ENCODE measurements at places on chromosomes 6 and 20. TPM values are rescaled to one million over a fixed set of nuclear protein-coding genes. Genes with fewer than 3 reads are reported as not detected.
A peak's percentile ranks its signal among the peaks of the same experiment; 100 is the strongest.

The SOBP gene
- under 0.01 TPM for total RNA-seq

The GSTA3 gene
- not detected for total RNA-seq

The PTGIS gene
- total RNA-seq: 0.92 TPM

The LY6G6F gene
- not detected for total RNA-seq

The SDCBP2 gene
- total RNA-seq: 2.9 TPM

The DCDC2 gene
- total RNA-seq: not detected

The XKR7 gene
- under 0.01 TPM for total RNA-seq

The SNX9 gene
- total RNA-seq: 14.6 TPM

The RFX6 gene
- not detected for total RNA-seq

The DACT2 gene
- not detected for total RNA-seq

DNA sequence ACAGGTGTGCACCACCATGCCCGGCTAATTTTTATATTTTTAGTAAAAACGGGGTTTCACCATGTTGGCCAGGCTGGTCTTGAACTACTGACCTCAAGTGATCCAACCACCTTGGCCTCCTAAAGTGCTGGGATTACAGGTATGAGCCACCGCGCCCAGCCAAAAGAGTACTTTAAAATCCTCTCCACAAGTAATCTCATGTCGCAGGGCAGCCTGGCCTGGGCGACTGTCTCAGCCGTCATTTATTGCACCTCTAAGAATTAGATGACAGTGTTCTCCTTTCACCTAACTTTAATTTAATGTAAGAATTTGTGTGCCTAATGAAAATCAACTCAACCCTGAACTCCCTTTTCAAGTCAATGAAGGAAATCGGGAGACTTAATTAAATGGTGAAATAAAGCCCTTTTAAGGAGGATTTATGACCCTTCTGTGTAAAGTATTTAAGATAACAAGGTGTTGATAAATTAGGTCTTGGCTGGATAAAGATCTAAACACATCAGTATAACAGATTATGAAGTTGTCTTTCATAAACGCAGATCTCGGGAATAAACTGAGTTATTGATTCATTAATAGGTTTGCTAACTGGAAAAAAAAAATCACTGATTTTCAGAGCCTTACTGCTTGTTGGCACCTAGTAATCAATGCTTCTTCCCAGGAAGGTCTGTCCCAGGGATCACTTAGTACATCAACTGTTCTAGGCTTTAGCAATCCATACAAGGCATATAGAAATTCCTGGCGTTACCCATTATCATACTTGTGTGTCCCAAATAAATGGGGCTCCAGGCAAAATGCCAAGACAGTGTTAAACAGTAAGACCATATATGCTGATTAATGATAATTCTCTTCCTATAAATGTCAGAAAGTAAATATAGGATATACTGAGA lies 209.3 kb downstream of the GMDS start:
- no peak for DNase-seq

DNA sequence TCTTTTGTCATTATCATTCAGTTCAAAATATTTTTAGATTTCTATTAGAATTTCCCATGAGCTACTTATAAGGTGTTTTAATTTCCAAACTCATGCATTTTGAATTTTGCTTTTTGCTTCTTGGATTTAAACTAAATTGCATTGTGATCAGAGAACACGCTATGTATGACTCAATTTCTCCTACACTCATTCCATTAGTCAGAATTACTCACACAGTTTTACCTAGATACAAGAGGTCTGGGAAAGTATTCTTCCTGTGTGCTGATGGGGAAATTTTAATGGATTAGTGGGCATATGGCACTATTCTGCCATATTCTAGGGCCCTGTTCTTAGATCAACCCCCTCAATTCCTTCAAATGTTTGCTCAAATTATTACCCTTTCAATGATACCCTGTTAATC lies 49.9 kb upstream of the BMP5 start:
- DNase-seq: peak; percentile 88

DNA sequence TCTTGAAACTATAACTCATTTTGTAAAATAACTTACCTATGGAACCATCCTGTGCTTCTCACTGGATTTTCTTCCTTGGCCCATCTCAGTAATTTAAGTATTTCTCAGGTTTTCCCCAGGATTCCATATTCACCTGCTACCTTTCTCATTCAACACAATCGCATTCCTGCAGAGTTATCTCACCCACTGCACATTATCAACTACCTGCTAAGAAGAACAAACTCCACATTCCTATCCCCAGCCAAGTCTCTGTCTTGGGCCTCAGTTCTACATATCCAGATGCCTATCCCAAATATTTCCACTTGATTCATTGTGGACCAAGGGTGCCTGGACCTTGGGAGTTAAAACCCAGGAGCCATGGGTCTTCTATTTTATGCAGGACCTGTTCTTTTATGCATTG lies 60.2 kb upstream of the KCNQ5 start:
- DNase-seq: no peak

DNA sequence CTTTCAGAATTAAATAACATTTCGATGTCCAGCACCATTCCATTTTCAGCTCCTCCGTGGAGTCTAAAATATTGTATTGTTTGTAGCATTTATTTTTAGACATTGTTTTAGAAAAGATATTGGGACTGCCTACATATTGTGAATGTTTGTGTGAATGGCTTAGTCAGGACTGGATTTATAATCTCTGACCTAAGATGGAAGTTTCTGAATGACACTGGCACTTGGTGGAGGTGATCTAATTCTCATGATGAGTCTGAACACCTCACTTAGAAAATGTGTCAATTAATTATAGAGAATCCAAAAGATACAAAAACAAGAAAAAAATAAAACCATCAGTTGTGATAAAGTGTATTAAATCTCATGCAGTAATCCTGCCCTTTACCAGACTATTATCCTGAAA lies 60.8 kb upstream of the HBS1L start:
- no peak for DNase-seq

- DNase-seq: no peak
These were observed 17.9 kb downstream of the SH3BGRL2 start for GRCh38 chr6:79649016-79649415.

DNA sequence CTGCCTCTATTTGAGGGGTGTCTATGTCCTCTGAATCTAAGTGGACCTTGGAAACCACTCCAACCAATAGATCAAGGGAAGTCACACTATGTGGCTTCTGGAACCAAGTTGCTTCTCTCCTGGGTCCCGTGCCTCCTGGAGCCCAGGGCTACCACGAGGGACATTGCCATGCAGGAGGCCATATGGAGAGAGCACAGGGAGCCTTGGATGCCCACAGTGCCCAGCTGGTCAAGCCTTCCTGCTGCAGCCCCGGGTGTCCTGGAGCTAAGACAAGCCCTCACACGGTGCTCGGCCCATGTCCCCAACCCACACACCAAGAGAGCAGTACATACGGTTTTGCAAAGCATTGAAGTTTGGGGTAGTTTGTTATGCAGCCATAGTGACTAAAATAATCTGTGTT lies 231.6 kb downstream of the SYNDIG1 start:
- no peak for DNase-seq

DNA sequence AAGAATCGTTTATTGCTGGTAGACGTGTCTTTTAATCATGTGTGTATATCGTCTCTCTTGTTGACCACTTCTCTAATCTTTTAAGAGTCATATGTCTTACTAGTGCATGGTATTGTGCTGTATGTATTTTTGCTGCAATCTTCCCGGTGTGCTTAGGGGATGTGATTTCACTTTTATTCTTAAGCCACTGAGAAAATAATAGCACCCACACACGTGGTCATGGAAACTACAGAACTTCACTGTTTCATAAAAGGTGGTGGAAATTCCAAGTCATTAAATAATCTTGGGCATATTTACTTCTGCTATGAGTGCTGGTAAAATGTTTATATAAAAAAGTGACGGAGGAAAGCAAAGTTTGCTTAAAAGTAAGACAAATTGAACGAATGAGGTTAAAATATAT lies 3.0 kb upstream of the CDYL start:
- no peak for DNase-seq

DNA sequence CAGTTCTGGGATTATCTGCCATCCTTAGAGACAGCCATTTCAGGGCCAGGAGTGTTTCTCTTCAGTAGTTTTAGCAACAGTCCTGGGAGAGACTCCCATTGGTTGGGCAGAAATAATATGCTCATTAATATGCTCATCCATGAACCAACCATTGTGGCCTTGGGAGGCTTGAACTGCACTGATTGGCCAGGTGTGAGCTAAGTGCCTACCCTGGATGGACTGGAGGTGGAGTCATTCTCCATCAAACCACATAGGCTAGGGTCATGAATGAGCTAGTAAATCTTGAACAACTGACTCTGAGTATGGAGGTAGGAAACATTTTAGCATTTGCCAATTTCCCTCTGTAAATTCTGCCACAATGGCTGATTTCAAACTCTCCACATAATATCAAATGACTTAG lies 70.2 kb upstream of the ZFP64 start:
- DNase-seq: no peak

DNA sequence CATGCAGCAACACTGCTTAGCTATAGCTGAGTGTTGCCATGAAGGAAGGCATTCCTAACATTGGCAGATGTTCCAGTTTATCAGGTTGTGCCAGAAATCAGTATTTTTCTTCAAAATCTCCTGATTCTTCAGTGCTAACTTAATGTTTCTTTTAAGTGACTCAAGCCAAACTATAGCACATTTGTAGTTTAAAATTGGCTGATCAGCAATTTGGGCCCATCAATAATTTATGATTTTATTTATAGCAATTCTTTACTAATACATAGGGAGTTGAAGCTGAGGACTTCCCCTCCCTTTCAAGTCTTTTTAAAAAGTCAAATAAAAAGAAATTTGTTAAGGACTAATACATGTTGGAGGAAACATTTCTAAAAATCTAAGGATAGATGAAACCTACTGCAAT lies 383.8 kb upstream of the KHDRBS2 start:
- DNase-seq: no peak

- no peak for DNase-seq
These were observed 194.6 kb downstream of the ZDHHC14 start for GRCh38 chr6:157575436-157576145.

GRCh38 chr20:62624325-62624690 lies 18.0 kb upstream of the SLCO4A1 start:
- no peak for DNase-seq

DNA sequence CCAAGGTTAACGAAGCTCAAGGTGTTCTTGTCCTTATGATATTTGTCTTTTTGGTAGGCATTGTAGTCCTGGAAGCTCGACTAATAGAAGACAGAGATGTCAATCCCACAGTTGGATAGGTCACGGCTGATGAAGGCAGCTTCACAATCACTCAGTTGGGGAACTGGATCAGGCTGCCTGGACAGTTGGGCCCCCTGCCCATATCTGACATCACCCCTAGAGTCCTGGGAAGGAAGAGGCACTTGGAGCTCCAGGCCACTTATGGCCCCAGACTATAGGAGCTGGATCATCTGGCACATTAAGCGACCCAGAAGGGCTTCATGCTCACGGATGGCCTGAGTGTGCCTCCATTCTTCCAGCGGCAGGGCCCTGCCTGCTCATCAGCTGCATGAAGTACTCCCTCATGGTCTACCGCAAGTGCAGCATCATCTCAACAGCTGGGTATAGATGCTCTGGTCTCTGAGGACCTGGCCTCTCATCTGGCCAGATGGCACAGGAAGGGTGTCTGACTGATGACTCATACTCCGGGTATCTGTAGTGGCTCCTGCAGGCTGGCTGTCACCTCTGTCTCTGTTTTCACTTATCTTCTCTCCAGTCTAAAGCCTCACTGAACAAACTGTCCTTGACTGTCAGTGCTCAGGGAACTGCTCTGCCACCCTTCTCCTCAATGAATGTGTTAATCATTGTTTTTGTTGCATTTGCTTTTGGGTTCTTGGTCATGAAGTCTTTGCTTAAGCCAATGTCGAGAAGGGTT lies 29.2 kb upstream of the SSR1 start:
- DNase-seq: peak; percentile 61

GRCh38 chr20:31425797-31426196 lies 14.6 kb upstream of the DEFB123 start:
- no peak for DNase-seq

DNA sequence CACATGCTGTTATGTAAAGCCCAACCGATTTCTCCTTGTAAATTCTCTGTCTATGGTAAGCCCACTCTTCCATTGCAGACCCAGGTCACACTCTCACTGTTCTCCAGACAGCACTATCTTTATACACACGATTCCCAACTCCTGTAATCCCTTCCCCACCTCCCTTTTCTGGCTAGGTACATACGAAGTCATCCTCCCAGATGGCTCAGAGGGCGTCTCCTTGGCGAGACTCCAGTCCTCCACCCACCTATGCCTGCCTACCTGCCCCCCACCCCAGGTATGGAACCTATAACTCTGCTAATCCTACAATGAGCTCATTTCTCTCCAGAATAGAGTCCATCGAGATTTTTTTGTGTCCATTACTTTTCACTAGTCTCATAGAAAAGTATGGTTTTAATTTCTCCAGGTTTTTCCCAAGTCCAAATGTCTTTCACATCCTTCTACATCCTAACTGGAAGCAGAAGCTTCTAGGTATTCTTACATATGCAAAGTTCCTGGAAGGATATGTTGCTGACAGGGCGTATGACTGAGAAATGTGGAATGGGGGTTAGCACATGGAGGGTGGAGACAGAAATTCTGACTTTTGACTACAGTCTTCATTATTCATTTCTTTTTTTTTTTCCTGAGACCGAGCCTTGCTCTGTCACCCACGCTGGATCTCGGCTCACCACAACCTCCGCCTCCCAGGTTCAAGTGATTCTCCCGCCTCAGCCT lies 22.8 kb downstream of the SCML4 start:
- no peak for DNase-seq

GRCh38 chr20:20691477-20692235 lies 20.8 kb downstream of the RALGAPA2 start:
- DNase-seq: no peak

DNA sequence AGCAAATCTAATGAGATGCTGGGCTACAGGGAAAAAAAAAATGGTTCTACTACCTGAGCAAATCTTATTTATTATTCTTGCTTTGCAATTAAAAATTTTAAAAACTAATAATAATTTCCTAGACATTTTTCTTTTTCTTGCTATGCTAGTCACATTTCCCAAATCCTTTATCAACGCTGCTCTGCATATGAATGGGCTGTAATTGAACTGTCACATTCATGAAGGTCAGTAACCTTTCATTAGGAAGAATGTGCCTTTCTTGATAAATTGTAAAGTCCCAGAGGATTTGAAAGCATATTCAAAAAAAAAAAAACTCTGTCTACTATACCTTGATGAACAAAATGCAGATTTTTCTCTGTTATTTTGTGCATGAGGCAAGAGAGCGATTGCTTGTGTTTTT lies 538.7 kb upstream of the ID4 start:
- no peak for DNase-seq

GRCh38 chr20:60659240-60659639 lies 592.8 kb upstream of the CDH4 start:
- no peak for DNase-seq

GRCh38 chr6:139429580-139430145 lies 55.2 kb upstream of the CITED2 start:
- DNase-seq: no peak
